Left lobe of liver (tissue), 2 donors: ENCODE measurements at places on chromosomes 3 and 15.

DNA sequence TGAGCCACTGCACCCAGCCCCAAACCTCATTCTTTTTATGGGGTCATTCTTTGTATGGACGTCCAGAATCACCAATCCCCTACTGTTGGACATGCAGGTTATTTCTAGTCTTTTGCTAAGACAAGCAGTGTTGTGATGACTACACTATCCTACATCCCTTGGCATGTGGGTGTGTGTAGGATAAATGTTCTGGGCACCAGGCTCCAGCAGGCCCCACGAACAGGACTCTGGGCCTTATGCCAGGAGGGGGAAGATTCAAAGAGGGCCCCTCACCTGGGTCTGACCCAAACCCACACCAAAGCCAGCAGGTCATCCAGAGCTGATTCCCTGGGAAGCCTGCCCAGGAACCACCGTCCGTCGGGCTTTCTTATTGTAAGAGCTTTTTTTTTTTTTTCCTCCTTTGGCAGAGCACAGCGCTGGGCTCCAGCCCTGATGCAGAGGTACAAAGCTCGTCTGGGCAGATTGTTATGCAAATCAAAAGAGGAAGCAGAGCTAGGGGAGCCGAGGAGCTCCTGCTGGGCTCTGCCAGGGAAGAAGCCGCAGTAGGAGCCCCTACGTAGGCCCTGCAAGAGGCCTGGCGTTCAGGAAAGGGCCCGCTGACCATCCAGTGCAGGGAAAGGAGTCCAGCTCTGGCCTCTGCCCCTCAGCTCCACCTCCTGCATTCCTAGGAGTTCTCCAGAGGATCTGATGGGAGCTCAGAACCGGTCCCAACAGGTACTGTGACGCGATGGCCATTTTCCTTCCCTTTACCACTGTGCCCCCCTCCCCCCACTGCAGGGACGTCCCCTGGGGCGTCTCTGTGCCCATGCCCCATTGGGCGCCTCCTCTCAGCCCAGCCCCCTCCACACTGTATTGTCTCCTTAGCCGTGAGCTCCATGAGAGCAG is 29.0 kb upstream of the FURIN start:
- DNase-seq = no peak

DNA sequence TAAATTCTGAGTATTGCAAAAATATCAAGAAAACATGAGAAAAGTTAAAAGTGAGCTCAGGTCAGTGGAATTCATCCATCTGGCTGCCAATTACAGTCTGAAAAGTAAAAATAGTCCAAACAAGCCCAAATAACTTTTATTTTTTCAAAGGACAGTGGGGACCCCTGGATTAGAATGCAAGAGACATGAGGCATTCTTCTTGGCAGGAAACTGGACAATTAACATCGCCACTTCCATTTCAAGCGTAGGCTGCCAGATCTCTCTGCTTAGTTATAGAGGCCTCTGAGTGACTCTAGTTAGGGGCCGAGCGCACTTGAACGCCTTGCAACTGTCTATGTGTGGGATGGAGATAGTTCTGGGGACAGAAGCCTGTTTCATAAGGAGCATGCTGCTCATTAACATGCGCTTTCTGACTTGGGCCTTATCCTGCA is 189.1 kb downstream of the GHSR start:
- no peak for DNase-seq

- DNase-seq = no peak
Measured at GRCh38 chr3:154729741-154730140, 299.8 kb upstream of the GPR149 start.

DNA sequence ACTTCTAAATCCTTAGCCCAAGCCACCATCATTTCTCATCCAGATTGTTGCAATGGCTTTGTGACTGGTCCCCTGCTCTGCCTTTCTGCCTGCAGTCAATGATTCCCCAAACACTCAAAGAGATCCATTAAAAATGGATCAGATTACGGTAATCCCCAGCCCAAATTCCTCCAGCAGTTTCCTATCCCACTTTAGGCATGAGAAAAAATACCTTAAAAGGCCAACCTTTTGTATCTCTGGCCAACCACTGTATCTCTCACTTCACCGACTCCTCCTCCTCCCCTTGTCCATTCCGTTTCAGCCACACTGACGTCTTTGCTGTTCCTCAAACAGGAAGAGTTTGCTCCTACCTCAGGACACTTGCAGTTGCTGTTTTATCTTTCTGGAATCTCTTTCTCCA is 20.9 kb upstream of the IL1RAP start:
- DNase-seq = no peak

- no peak for DNase-seq
Measured at GRCh38 chr3:112010636-112011035, 11.9 kb downstream of the TAGLN3 start.

GRCh38 chr3:135918600-135918999 is 46.9 kb upstream of the PPP2R3A start:
- no peak for DNase-seq

- no peak for DNase-seq
Measured at GRCh38 chr15:27399241-27399640, 428.3 kb downstream of the GABRG3 start.
